ENCODE measurements at places on chromosomes 3 and 15. TPM values are rescaled to one million over a fixed set of nuclear protein-coding genes. Genes with fewer than 3 reads are reported as not detected.

The TLNRD1 gene
- 1.1 TPM for polyA plus RNA-seq

The C3orf49 gene
- polyA plus RNA-seq: not detected

The KIF7 gene
- polyA plus RNA-seq: 0.44 TPM

The LINGO1 gene
- 0.75 TPM for polyA plus RNA-seq

The ACTR8 gene
- polyA plus RNA-seq: 3.2 TPM

The ZBED2 gene
- polyA plus RNA-seq: not detected

The GOLGA6L7 gene
- polyA plus RNA-seq: not detected

The SLC38A3 gene
- polyA plus RNA-seq: 114 TPM

The GOLGA6L2 gene
- polyA plus RNA-seq: not detected

The FGF12 gene
- 0.11 TPM for polyA plus RNA-seq

The NR2F2 gene
- 12.0 TPM for polyA plus RNA-seq

The THOC7 gene
- polyA plus RNA-seq: 38.6 TPM

The SOX14 gene
- not detected for polyA plus RNA-seq

Measured in liver (tissue), 10 donors.